ENCODE measurements at places on chromosomes 5 and 9. TPM values are rescaled to one million over a fixed set of nuclear protein-coding genes. Genes with fewer than 3 reads are reported as not detected.

SNCB gene
- total RNA-seq, result 0.40 TPM

DNA sequence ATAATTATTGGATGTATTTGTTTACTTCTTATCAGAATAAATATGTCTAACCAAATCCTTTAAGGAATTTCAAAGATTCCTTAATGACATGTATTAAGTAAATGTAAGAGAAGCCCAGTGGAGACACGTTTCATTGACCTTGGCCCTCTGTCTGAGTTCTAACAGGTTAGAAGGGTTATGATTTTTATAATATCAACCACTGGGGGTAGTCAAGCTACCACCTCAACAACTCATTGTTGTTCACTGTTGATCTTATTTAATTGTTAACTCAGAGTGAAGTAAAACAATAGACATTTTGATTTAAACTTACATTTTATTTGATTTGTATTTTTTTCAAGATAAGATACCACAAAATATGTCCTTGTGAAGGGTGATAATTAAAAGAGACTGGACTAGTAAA, 499.2 kb upstream of the COX7C start:
- DNase-seq, result no peak

DNA sequence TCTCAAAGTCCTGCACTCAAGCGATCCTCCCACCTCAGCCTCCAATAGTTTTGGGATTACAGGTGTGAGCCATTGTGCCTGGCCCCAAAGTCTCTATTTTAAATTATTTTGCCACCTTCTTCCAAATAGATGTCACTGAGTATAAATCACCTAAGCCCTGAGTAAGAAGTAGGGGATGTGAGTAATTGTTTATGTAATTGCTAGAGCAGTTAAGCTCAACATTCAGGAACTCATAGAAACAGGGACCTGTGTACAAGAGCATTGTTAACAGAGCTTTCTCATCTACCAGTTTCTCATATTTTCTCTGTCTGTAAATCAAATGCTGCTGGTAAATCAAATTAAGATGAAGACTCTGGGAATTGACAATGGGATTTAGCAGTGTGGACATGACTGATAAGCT, 26.3 kb downstream of the CDK7 start:
- DNase-seq, result no peak

GABRA1 gene
- total RNA-seq, result not detected

CCDC112 gene
- total RNA-seq, result 6.0 TPM

- no peak for DNase-seq
These were observed 205.6 kb upstream of the DMRTA1 start for GRCh38 chr9:22241024-22241423.

- no peak for DNase-seq
These were observed 11.2 kb upstream of the EGR1 start for GRCh38 chr5:138454121-138454520.

DNA sequence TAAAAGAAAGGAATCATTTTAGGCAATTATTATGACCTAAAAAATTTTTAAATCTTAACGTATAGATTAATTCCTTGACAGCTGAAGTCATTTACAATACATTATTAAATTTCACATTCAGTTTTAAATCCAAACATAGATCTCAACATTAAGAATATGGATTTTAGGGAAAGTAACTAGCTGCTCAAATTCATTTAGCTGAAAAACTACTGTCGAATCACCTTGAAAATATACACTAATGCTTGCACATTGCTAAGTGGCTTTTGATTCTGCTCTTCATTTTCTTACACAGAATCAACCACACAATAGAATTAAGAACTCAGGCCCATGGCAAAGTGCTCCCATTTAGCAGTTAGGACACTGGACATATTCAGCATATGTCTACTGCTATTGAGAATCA, 454.2 kb downstream of the RAB3C start:
- DNase-seq, result no peak

DNA sequence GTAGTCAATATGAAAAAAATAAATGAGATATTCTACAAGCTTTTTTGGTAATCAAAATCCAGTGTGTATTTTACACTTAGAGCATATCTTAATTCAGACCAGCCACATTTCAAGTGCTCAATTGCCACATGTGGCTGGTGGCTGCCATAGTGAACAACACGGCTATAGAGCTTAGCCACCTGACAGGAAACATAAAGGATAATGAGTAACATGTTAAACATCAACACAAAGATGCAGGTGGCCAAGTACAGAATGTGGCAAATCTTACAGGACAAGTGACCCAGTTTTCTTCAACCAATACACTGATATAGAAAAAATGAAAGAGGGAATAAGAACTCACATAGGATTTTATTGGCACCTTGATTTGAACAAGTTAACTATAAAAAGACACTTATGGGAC, 61.4 kb downstream of the KIF24 start:
- no peak for DNase-seq

- DNase-seq, result no peak
These were observed 6.3 kb downstream of the NHP2 start for GRCh38 chr5:178147406-178147805.

AGXT2 gene
- total RNA-seq, result not detected

GRCh38 chr5:61617995-61618525, 286.0 kb downstream of the ZSWIM6 start:
- DNase-seq, result no peak

DNA sequence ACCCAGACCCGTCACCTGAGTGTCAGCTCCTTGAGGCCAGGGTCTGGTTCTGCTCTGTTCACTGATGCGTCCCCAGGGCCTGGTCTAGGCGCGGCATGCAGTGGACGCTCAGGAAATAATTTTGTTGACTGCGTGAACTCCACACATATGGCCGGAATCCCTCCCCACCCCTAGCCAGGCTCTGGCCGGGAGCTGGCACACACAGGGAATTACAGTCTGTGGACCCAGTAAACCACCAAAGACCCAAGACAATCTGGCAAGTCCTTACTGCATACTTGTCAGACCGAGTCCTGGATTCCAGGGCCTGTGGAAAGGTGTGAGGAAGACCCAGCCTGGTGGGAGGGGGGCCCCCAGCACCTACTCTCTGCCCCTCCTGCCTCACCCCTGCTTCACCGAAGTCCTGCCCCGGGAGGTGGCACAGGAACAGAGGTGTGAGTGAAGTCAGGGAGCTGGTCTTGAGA, 113.0 kb upstream of the IER5L start:
- DNase-seq, result no peak

DNA sequence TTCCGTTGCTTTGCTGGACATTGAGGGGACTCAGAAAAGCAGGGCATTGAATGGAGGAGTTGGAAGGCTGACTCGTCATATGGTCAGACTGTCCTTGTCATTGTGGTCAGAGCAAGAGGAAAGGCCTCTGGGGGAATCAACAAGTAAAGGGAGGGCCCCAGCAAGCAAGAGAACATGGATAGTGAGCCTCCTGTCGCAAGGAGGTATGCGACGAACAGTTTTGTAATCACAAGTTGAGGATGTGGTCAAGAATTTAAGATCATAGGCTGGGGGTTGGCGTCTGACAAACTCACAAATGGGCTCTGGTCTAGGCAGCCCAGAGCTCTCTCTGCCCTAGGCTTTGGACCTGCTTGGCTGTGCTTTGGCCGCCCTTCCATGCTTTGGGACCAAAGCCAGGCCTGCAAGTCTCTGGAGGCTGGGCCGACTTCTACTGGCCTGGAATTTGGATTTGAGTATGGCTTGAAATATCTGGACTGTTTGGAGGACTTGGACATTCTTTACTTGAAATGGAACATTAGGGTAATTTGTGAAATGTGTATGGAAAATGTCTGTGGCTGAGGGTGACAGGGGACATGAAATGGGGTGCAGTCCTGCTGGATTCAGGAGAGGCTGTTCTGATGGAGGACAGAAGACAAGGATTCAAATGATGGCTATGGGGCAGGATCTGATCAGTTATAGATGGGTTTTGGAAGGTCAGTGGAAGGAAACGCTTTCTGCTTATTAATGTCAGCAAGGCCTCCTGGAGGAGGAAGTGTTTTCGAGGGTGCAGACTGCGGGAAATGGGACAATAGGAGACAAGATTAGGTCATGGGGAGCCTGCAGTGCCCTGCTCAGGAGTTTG, 19.2 kb upstream of the NDST1 start:
- no peak for DNase-seq

- no peak for DNase-seq
These were observed 47.1 kb downstream of the THBS4 start for GRCh38 chr5:80082281-80082680.

DNA sequence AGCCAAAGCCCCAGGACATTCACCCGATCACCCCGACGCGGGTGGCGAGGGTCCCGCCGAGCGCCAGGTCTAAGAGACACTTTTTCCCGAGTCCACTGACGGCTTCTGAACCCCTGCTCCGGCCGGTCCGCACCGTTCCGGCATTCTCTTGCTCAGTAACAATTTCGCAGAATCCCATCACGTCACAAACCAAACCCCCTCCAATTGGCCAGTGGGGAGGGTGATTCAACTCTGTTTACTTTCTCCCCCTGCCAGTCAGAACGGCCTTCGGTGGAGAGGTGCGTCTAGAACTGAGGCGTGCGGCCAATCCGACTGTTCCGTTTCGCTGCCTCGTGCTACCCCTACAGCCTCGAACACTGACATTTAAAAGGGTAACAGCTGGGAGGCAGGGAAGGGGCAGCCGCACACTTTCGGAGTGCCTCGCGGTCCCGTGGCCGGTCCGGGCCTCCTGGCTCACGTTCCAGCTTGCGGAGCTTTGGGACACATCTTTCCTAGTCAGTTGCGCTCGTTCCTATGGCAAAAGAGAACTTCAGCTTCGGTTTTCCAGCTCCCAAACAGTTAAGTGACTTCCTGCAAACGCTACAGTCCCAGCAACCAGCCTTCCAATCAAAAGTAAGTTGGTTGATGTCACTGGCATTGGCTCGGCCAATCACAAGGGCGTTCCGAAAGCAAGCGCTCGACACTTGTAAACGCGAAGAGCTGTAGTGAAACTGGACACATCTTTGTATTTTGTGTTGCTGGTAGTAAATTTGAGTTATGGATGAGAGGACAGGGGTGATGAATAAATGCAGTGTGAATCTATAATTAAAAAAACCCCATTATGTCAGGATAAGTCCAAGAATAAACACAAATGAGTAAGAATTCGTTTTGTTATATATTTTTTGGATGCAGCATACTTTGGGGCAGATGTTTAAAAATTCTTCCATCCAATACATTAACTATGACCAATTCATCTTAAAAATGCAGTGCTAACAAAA, at the start of gene KLF9:
Gene KLF9, minus strand, starts transcription at position 859 of the 977 bp plus-strand sequence. CDS start 1,294 bp downstream, outside the sequence.
- peak; percentile 94 for DNase-seq

DNA sequence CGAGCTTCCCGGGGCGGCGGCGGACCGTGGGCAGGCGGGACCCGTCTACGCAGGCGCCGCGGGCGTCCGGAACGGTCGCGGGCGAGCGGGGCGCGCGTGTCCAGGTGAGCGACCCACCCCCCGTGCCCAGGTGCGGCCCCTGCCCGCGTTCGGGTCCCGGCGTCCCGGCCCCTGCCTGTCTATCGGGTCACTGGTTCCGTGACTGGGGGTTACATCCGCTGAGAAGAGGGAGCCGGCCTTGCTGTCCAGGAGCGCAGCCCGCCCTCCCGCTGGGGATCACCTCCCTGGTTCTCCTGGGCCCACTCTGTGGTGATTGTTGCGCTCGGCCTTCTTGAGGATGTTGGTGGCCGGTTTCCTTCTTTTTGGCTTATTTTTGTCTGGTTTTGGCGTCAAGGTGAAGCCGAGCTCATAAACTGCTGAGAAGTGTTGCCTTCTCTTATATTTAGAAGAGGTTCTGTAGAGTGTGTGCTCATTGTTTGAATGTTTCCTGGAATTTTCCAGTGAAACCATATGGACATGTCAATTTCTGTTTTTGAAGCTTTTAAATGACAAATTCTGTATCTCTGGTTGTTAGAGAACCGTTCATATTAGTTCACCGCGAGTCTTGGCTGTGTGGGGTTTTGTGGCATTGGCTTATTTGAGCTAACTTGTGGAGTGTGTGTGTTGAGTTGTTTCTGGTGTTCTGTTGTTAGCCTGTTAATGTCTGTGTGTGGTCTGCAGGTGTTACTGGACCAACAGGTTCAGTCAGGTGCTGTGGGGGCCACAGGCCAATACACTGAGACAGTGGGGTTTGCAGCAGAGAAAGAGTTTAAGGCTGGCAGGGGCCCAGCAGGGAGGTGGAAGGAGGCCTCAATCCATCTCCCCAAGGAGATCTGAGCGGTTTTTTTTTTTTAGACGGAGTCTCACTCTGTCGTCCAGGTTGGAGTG, 621 bp downstream of the CEP72 start:
- DNase-seq, result no peak

FLT4 gene
- total RNA-seq, result 0.79 TPM

- peak; percentile 6 for DNase-seq
These were observed 10.8 kb downstream of the SARDH start for GRCh38 chr9:133727277-133727875.

- no peak for DNase-seq
These were observed 274.5 kb upstream of the PTGER4 start for GRCh38 chr5:40405230-40405629.

DNA sequence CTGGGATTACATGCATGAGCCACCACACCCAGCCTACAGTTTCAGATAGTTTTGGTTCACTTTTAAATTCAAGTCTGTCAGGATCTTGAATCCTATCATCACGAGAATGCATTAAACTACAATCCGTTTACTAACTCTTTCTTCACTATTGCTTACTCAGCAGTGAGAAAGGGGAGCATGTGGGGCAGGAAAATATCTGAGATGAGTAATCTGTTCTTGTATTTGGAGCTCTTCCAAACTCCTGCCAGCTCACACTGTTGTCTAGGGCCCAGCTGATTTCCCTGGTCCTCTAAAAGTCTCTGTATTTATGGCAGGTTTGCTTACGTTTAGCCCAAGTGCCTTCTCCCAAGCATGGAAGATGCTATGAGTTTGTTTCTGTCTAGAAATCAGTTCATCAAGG, 152.2 kb downstream of the FGF18 start:
- no peak for DNase-seq

DNA sequence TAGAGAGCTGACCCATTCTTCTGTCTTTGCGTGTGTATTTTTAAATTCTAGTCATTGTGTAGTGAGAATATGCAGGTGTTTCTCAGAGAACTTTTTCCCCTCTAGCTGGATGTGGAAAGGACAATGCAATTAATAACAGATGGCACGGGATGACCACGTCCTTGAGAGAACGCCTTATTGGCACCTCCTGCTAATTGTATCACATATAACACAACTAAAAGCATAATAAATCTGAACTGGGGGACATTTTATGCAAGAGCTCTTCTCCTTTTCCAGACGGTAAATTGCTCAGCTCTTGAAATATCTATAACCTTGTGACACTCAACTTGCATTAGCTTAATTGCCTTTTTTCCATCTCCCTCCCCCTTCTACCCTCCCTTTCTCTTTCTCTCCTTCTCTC, 62.9 kb upstream of the IZUMO3 start:
- DNase-seq, result no peak

DNA sequence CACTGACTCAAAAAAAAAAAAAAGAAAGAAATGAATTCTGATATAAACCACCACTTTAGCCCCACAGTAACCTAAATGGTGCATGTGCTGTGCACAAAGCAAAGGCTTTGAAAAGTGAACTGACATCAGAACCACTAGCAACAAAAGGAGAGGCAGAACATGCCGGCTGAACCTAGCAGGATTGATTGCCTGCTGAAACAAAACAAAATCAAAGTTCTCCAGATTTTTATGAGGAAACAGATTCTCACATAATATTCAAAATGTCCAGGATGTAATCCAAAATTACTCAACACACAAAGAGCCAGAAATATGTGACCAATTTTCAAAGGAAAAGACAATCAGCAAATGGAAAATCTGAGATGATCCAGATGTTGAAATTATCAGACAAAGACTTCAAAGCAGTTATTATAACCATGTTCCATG, 37.9 kb downstream of the UBTD2 start:
- no peak for DNase-seq

Data from pancreas (tissue), 10 donors.